Fibroblast of lung (primary cell): ENCODE measurements at places on chromosomes 3 and 15. TPM values are rescaled to one million over a fixed set of nuclear protein-coding genes. Genes with fewer than 3 reads are reported as not detected.

GOLGA8G gene
- total RNA-seq = not detected in 2 replicates

SCAANT1 gene
- total RNA-seq = 1.7 TPM in 1 of 2 replicates, not detected in the other

RBP2 gene
- total RNA-seq = not detected in 2 replicates

SLC51A gene
- total RNA-seq = not detected in 2 replicates

CPNE4 gene
- 0.17 TPM in 1 of 2 replicates, not detected in the other for total RNA-seq

LTK gene
- total RNA-seq = under 0.01 and 0.99 TPM in 2 replicates

SLC22A14 gene
- total RNA-seq = under 0.01 and 0.17 TPM in 2 replicates

ADPRH gene
- total RNA-seq = 3.1 and 7.4 TPM in 2 replicates

QRICH1 gene
- total RNA-seq = 50.3 and 59.0 TPM in 2 replicates

RTP4 gene
- 2.1 and 3.5 TPM in 2 replicates for total RNA-seq

SEMA6D gene
- total RNA-seq = 9.5 and 13.4 TPM in 2 replicates

NR1I2 gene
- under 0.01 TPM in 1 of 2 replicates, not detected in the other for total RNA-seq

GOLGA8R gene
- total RNA-seq = 1.3 and 1.8 TPM in 2 replicates

STARD9 gene
- total RNA-seq = 4.4 and 8.3 TPM in 2 replicates

TM4SF1 gene
- total RNA-seq = 46.0 and 423 TPM in 2 replicates

MESP2 gene
- 0.77 and 0.99 TPM in 2 replicates for total RNA-seq

THAP10 gene
- 2.3 and 5.0 TPM in 2 replicates for total RNA-seq

AQP9 gene
- not detected in 2 replicates for total RNA-seq

RFTN1 gene
- total RNA-seq = 26.7 and 35.5 TPM in 2 replicates

CAMK2N2 gene
- total RNA-seq = under 0.01 TPM in 1 of 2 replicates, not detected in the other

CISH gene
- total RNA-seq = 0.99 and 1.0 TPM in 2 replicates

PTX3 gene
- 464 and 549 TPM in 2 replicates for total RNA-seq

CMSS1 gene
- total RNA-seq = 6.7 and 6.9 TPM in 2 replicates

ENTPD3 gene
- under 0.01 TPM in 1 of 2 replicates, not detected in the other for total RNA-seq

KY gene
- under 0.01 and 0.51 TPM in 2 replicates for total RNA-seq

CIDEC gene
- 0.17 TPM in 1 of 2 replicates, not detected in the other for total RNA-seq

TUSC7 gene
- not detected in 2 replicates for total RNA-seq

ABHD6 gene
- total RNA-seq = 10.0 and 13.5 TPM in 2 replicates

SLC28A2 gene
- total RNA-seq = not detected in 2 replicates

LRRC3B gene
- total RNA-seq = not detected in 2 replicates

PPP2R3A gene
- total RNA-seq = 10.5 and 17.5 TPM in 2 replicates

CCR9 gene
- not detected in 2 replicates for total RNA-seq

TJP1 gene
- 45.2 and 53.7 TPM in 2 replicates for total RNA-seq

ANKRD28 gene
- total RNA-seq = 109 and 222 TPM in 2 replicates

C3orf85 gene
- not detected in 2 replicates for total RNA-seq

ACSBG1 gene
- total RNA-seq = not detected in 2 replicates

THPO gene
- 0.50 and 0.51 TPM in 2 replicates for total RNA-seq

CLDN18 gene
- total RNA-seq = not detected in 2 replicates

CYP1A2 gene
- not detected in 2 replicates for total RNA-seq

SCN11A gene
- total RNA-seq = under 0.01 and 0.17 TPM in 2 replicates
